ENCODE measurements at places on chromosomes 11 and 22. TPM values are rescaled to one million over a fixed set of nuclear protein-coding genes. Genes with fewer than 3 reads are reported as not detected.

DNA sequence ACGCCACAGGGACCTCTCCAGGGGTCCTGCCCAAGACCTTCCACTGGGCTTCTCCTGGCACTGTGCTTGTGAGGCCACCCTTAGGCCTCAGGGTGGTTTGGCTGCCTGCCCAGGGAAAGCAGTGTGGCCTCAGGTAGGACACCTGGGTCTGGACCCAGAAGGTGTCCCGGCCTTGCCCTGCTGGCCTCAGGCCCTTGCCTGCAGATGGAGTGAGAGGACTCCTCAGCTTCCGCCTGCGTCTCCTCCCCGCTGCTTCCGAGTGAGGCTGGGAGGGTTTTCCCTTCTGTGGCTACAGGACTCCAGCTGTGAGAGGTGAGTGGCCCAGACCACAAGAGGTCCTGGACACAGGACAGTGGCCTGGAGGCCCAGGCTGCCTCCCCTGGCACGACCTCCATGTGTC lies 60.4 kb downstream of the WNT7B start:
- H3K36me3 ChIP-seq: no peaks in the 10 kb centered on the region
- no peak overlapping the region for H3K4me3 ChIP-seq
- no peak for DNase-seq
- H3K27ac ChIP-seq: no peak overlapping the region
- no peaks in the 10 kb centered on the region for H3K4me1 ChIP-seq

GRCh38 chr11:75462117-75462653 lies 29.2 kb upstream of the KLHL35 start:
- DNase-seq: no peak
- no peaks in the 10 kb centered on the region for H3K4me1 ChIP-seq
- H3K4me3 ChIP-seq: no peak overlapping the region
- no peak overlapping the region for H3K27ac ChIP-seq

DNA sequence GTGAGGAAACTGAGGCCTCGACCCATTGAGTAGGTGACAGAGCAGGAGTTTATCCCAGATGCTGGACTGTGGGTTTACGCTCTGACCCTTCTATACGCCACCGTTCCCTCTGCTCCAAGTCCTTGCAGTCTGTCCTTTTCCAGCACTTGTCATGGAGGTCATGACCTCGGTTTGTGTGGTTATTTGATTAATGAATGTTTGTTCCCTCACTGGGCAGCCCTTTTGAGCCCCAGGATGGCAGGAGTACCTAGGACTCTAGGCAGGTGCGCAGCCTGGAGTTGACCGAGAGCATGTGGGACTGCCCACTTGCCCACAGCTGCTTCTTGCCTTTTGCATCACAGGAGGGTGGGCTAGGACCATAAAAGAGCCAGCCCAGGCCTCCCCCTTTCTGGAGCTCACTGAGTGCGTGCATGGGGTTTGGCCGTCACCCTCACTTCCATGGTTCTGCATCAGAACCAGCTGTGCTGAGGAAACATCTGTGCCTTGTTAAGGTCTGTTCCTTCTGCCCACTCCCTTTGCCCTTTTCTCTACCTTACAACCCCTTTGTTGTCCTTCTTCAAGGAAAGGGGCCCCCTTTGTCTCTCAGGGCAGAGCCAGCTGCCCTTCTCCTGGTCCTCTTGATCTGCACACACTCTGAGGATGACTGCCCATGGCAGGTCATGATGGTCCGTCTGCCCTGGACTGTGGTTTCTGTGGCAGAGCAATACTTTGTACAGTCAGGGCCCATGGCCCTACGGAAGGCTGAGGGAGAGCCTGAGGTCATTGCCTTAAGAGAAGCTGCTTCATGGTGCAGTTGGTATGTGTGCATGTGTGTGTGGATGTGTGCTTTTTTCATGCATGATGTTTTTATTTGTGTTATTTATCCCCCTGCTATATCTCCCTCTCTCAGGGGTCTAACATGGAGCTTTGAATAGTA lies 38.2 kb downstream of the BMAL1 start:
- H3K27me3 ChIP-seq: no peaks in the 10 kb centered on the region
- peaks cover 69% of the 10 kb centered on the region for H3K4me1 ChIP-seq
- no peaks in the 10 kb centered on the region for H3K36me3 ChIP-seq
- no peak overlapping the region for H3K4me3 ChIP-seq

- H3K4me1 ChIP-seq: no peaks in the 10 kb centered on the region
- H3K36me3 ChIP-seq: no peaks in the 10 kb centered on the region
- DNase-seq: no peak
Observed at GRCh38 chr11:71428861-71429435, 19.2 kb downstream of the DHCR7 start.

PATE2 gene
- not detected for polyA plus RNA-seq

DNA sequence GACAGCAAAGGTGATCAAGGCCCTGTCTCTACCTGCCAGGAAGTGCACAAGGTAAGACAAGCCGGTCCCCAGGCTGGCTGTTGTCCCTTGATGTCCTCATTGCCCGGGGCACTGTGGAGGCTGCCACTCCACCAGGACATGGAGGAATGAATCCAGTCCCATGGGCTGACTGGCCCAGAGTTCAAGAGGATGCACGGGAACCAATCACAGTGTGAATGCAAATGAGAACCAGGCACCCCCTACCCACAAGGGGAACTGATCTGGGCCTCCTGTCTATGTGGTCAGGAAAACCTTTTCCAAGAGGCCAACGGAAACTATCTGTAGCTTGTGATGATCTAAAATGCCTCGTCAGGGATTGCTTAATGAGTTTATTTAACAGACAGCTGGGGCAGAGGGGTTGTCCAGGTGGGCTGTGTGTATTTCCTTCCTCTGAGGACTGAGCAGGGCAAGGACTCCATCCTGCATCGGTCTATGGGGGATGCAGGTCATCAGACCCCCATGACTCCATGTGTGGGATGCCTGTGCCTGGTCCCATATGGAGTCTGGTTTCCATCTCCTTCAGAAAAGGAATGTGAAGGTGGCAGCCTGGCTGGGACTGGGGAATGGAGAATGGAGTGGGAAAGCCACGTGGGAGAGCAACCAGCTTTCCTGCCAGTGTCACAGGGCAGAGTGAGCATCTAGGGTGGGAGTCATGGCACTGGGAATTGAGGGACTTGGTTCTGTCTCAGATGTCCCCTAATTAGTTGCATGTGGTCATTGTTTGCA lies 60.5 kb downstream of the CD82 start:
- H3K4me3 ChIP-seq: no peak overlapping the region
- H3K27ac ChIP-seq: no peak overlapping the region

OOSP1 gene
- polyA plus RNA-seq: not detected

All from CD8-positive, alpha-beta memory T cell (primary cell).